ENCODE measurements at places on chromosomes 11 and 22. TPM values are rescaled to one million over a fixed set of nuclear protein-coding genes. Genes with fewer than 3 reads are reported as not detected.

SHANK2 gene
- 36.4 TPM for total RNA-seq

TBC1D22A gene
- 17.4 TPM for total RNA-seq

ABTB2 gene
- total RNA-seq, result 10.2 TPM

C11orf52 gene
- 6.6 TPM for total RNA-seq

MMP7 gene
- total RNA-seq, result 2.9 TPM

DNA sequence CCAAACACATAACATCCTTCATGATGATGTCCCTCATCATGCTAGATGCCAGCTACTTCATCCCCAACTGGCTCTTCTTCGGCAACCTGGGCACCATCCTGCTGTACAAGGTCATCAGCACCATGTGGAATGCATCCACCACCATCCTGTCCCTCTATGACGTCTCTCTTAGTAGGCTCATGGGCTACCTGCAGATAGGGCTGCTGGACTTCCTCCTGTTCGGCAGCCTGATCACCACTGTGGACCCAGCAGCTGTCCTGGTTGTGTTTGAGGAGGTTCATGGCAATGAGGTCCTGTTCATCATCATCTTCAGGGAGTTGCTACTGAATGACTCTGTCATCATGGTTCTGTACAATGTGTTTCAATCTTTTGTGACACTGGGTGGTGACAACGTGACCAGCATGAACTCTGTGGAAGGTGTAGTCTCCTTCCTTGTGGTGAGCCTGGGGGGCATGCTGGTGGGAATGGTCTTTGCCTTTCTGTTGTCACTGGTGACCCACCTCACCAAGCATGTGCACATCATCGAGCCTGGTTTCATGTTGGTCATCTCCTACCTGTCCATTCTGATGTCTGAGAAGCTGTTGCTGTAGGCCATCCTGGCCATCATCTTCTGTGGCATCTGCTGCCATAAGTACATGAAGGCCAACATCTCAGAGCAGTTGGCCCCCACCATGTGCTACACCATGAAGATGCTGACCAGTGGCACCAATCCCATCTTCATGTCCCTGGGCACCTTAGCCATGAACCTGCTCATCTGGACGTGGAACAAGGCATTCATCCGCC lies 120.7 kb upstream of the SERPIND1 start:
- DNase-seq, result no peak

DNA sequence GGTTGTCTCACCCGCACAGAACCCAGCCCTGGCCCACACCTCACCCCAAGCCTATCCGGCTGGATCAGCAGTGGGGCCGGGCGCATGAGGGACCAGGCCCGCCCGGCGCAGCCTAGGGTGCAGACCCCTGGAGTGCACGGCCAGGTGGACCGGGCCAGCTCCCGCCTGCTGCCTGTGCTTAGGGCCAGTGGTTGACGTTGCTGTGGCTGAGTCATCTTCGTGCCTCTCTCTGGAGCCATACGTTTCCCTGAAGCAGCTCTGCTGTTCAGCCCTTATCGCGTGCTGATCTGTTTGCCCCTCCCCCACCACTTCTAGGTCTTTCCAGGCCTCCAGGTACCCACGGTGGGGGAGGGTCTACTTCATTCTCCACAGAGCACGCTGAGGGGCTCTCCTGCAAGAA lies 39.5 kb downstream of the CDKN1C start:
- DNase-seq, result no peak

DNA sequence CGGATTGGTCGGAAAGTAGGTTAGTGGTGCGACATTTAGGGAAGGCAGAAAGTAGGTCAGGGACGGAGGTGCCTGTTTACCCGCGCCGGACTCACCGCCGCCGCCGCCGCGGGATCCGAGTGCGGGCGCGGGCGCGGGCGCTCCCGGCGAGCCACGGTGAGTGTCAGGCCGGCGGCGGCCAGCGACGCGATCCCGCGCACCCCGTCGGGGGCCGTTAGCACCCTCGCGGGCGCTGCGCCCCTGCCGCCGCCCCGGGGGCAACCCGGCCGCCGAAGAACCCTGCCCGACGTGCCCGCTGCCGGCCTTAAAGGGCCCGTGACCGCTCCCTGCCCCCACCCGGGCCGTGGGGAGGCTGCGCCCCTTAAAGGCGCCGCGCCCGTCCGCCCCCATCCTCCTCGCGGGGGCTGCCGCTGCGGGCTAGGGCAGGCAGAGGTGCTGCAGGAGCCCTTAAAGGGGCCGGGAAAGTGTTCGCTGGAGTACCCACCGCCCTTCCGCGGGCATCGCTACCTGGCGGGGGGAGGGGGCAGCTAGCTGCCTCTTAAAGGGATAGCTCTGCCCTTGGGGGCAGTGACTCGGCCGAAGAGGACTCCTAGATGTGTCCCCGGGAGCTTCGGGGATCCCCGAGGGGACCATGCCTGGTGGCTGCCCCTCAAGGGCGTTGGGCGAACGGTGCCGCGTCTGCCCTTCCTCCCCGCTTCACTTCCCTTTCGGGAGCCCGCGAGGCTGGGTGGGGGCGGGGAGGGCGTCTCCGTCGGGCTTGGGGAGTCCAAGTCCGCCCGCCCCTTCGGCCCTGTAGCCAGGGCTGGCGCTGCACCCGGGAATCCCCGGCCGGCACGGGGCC lies at the start of gene BMAL1:
BMAL1 (plus strand) TSS at position 23 of the 841 bp plus-strand sequence. CDS start 76,519 bp downstream, outside the sequence.
- DNase-seq, result peak; percentile 76

DNA sequence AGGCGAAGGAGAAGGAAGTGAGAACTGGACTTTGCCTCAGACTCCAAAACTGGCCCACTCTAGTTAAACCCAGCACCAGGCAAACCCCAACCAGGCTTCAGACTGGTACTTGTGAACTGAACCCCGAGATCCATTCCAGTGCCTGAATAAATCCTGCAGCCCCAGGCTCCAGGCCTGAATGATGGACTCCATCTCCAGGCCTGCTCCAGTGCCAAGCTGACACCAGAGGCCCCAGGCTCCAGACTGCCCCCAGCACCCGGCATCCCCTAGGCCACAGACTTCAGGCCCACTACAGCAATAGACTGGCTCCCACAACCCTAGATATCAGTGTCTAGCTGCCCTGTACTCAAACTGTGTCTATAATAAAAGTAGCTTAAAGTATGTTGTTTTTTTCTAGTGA lies 406.8 kb downstream of the FAM181B start:
- no peak for DNase-seq

- peak; percentile 47 for DNase-seq
These were observed 35.3 kb upstream of the KCNJ11 start for GRCh38 chr11:17423533-17424310.

GRCh38 chr11:87840786-87841185 lies 334.5 kb downstream of the RAB38 start:
- no peak for DNase-seq

GRCh38 chr11:66221012-66221411 lies 47.4 kb upstream of the RAB1B start:
- DNase-seq, result peak; percentile 40

DNA sequence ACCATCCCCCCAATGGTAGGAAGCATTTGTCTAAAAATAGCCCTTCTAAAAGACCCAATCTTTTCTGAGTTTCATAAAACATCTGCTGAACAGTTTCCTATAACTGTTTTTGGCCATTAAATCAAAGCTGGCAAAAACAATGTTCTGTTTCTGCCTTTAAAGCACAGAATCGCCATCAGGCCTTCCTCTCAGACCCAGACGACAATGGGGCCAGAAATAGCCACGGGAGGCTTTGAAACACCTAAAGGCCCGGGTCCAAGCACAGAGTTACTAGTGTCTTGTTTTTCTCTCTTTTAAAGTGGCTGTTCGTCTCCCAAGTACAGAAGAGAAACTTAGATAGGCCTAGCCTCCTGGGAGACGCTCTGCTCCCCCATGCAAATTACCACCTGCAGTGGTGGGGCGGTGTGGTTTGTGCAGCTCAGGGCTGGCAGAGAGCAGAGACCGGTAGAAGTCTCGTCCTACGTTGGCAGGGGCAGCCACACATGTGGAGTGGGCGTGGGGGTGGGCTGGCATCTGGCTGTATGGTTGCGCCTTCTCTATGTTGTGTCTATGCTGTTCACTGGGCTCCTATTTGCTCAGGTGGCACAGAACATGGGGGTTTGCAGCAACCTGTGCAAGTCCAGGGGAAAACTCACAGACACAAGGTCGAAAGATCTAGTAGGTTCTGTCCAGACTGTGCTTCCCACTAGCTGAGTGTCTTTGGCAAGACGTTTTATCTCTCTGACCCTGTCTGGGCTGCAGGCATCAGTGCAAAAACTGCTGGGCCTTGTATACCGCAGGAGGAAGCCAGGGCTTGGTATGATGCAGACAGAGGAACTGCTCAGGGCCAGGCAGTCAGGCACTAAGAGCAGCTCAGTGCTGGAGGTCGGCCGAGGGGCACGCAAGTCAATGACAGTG lies 23.6 kb upstream of the ETS1 start:
- DNase-seq, result no peak

- DNase-seq, result peak; percentile 14
These were observed 104.5 kb downstream of the CTTN start for GRCh38 chr11:70502677-70503467.

GRCh38 chr11:75126564-75126963 lies 24.3 kb upstream of the SLCO2B1 start:
- no peak for DNase-seq

- peak; percentile 13 for DNase-seq
These were observed 72.5 kb upstream of the SHANK2 start for GRCh38 chr11:71324788-71325417.

DNA sequence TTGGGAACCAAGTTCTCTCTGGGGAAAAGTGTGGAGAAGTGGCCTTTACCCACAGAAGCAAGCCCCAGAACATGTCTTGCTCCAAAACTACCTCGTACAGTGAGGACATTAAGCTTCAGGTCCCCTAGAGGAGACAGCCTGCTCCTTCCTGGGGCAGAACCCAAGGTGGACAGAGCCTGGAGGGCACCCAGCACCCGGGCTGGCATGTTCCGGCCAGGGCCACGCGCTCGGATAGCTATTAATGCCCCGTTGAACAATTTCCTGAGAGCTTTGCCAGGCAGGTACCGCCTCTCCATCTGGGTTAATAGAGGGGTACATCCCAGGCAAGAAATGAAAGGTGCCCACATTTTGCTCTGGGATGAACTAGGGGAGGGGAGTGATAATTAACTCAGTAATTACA lies 169.0 kb upstream of the GRK3 start:
- DNase-seq, result no peak
